Fibroblast of upper back skin (primary cell): ENCODE measurements at places on chromosomes 5 and 9.

GRCh38 chr5:1214936-1215220 lies 10.3 kb upstream of the SLC6A18 start:
- no peak for DNase-seq

GRCh38 chr5:177600508-177601018 lies 631 bp downstream of the B4GALT7 start:
- no peak for DNase-seq

DNA sequence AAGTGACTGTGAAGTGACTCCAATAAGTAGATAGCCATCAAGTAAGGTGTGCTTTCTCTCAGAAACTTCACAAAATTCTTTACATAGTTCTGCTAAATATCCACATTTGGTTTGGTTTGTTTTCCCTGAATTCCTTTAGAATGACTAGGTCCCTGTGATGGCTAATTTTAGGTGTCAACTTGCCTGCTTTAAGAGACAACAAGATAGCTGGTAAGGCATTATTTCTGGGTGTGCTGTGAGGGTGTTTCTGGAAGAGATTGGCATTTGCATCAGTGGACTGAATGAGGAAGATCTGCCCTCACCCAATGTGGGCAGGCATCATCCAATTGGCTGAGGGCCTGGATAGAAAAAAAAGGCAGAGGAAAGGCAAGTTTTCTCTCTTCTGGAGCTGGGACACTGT lies 8.3 kb upstream of the PTBP3 start:
- peak; percentile 80 for DNase-seq

DNA sequence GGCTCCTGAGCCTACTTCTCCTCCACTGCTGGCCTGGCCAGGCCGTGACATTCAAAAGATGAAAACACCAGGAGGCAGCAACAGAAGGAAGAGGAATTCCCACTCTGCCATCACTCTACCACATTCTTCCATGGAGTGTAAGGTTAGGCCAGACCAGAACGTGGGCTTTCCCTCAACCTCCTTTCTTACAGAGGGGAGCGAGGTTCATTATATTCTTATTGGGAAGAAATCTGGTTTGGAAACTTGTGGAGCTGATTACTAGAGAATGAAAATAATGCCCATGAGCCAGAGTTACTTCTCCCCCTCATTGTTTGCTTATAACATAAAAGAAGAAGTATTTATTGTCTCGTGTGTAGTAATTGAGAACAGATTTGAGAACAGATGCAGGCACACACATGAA lies 136.3 kb upstream of the BASP1 start:
- peak; percentile 51 for DNase-seq

DNA sequence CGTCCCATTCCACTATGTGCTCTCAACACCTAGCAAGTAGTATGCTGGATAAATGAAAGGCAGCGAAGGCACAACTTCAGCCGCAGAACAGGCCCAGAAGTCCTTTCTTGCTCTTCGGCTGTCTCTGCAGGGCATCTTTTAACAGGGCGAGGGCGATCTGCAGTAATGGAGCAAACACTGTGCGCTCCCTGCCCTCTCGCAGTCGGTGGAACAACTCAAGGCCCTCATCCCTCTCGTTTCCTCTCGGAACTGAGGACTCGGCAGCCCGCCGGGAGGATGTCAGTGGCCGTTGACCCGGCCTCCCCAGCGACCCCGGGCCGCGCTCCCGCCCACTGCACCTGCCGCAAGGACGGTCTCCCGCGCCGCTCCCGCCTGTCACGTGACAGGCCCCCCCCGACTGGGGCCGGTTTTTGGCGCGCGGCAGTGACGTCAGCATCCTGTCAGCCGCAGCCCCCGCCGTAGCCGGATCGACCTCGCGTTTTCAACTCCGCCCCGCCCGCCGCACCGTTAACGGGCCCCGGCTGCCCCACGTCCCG lies 1.1 kb downstream of the ZNF367 start:
- DNase-seq = peak; percentile 77

- no peak for DNase-seq
Observed at GRCh38 chr5:65779643-65780042, 57.6 kb downstream of the NLN start.

DNA sequence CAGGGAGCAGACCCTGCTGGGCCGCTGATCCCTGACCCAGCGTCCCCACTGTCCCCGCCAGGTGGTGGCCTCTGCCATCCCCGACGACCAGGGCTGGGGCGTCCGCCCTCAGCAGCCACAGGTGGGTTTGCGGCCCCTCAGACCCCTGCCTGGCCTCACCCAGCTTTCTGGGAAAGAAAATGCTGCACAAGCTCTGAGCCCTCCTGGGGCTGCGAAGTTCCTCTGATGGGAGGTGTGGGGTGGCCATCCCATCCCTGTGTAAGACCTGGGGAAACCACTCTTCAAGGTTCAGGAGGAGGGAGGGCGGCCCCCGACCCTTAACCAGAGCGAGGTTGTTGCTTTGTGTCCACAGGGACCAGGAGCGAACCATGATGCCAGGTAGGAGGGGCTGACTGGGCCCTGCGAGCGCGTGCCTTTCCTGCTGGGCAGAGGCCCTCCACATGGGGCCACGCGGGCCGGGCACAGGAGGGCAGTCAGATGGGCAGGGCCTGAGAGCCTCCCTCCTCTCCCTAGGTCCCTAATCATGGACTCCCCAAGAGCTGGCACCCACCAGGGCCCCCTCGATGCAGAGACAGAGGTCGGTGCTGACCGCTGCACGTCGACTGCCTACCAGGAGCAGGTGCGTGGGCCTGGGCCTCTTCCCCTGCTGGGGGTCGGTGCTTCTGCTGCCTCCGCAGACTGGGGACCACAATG lies 7.7 kb downstream of the NOXA1 start:
- DNase-seq = no peak

- peak; percentile 15 for DNase-seq
Observed at GRCh38 chr9:77005216-77005615, 14.2 kb upstream of the FOXB2 start.

DNA sequence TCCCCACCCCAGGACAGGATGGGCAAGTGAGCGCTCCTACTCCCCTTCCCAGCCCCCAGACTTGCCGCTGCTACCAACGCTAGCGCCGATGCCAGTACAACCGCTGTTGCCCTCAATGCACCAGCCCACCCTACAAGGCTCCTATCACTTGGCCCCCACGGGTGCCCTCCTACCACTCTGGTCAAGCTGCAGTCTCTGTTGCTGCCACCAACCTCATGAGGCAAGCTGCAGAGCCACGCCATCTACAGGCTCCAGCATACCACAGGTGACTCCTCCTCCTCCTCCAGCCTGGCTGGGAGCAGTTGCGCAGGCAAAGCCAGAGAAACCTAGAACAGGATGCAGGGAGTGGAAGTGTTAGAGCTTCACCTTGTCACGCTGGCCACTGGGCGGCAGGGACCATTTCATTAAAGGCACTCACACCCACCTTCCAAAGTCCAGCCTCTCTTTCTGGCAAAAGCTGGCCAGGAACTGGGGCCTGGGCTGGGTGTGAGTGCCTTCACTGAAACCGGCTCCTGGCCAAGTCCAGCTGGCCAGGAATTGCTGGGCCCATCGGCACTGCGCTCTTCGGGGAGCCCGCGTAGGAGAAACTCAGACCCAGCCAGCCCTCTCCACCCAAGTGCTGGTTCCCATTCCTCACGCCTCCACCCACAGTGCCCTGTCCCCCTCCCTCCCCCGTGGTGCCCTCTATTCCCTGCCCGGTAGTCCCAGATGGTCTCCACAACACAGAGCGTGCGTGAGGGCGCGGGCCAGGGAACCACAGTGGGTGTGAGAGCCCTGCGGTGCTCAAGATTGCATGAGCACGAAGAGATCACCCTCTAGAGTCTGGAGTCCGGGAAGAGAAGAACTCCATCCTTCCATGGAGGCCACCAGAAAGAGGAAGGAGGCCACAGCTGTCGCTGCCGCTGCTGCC lies 1.6 kb upstream of the PCAT7 start:
- DNase-seq = no peak

DNA sequence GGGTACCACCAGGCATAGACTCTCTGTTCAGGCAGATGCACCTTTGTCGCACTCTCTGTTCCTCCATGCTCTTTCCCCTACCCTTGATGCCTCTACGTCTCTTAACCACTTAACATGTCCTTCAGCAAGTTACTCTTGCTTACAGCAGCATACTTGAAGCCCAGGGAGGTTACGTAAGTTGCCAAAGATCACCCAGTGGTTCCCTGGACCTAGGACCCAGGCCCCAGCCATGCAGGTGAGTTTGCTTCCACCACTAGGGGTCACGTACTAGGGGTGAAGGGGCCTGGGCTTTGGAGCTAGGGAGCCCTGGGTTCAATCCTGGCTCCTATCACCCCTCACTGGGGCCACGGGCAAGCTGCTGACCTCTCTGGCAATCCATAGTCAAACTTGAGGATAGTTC lies 8.9 kb downstream of the AKNA start:
- no peak for DNase-seq

DNA sequence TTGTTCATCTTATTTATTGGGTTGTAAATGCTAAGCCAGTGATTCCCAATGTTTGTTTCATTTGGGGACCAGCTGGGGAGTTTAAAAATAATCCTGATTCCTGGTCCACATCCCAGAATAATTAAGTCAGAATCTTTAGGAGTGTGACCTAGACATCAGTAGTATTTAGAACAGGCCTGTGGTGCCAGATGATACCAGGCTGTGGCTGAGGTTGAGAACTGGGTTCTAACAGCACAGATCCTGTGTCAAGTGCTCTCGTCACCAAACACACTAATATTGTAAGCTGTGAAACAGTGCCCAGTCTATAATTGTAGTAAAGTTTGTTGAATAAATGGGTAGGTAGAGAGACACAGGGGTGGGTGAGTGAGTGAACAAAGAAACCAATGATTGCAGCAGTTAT lies 172.1 kb upstream of the PPP1R2B start:
- DNase-seq = no peak

DNA sequence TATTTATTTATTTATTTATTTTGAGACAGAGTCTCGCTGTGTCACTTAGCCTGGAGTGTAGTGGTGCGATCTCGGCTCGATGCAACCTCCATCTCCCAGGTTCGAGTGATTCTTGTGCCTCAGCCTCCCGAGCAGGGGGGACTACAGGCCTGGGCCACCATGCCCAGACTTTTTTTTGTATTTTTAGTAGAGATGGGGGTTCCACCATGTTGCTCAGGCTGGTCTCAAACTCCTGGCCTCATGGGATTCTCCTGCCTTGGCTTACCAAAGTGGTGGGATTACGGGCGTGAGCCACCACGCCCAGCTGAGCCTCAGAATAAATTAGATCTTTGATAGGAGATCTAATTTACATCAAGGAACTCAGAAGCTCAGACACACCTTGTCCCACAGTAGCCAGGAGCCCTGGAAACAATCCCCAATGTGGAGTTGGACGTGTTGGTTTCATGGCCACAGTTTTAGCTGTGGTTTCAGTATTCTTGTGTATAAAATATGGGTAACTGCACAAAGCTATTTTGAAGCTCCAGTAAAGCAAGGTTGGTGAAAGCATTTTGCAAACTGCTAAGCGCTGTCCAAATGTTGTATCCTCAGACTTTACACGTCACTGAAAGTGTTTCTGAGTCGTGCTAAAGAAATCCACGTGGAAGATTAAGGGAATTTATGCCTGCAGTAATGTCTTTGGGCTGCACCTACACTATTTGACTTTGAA lies 3.0 kb upstream of the HNRNPAB start:
- DNase-seq = peak; percentile 33

GRCh38 chr5:57778501-57779091 lies 296.0 kb upstream of the ACTBL2 start:
- no peak for DNase-seq

DNA sequence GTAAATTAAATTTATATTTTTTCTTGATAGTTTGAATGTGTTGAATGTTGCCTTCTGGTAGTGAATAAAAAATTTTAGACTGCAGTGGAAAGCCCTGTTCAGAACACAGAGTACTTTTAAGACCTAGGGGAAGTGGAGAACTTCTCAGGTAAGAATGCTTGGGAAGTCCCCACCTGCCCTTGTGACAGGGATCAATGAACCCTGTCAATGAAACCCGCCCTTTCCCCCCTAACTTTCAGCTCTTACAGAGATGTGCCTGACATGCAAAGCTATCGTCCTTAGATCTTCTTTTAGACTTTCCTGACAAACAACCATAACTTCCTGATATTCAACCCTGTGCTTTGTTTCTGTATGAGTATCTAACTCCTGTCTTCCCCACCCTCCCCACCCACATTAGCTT lies 562.7 kb downstream of the TLE4 start:
- DNase-seq = no peak

- DNase-seq = no peak
Observed at GRCh38 chr9:132193227-132194124, 31.6 kb downstream of the NTNG2 start.

- no peak for DNase-seq
Observed at GRCh38 chr9:84501587-84501986, 161.0 kb upstream of the SLC28A3 start.

GRCh38 chr9:70474413-70474812 lies 60.0 kb upstream of the KLF9 start:
- DNase-seq = no peak

DNA sequence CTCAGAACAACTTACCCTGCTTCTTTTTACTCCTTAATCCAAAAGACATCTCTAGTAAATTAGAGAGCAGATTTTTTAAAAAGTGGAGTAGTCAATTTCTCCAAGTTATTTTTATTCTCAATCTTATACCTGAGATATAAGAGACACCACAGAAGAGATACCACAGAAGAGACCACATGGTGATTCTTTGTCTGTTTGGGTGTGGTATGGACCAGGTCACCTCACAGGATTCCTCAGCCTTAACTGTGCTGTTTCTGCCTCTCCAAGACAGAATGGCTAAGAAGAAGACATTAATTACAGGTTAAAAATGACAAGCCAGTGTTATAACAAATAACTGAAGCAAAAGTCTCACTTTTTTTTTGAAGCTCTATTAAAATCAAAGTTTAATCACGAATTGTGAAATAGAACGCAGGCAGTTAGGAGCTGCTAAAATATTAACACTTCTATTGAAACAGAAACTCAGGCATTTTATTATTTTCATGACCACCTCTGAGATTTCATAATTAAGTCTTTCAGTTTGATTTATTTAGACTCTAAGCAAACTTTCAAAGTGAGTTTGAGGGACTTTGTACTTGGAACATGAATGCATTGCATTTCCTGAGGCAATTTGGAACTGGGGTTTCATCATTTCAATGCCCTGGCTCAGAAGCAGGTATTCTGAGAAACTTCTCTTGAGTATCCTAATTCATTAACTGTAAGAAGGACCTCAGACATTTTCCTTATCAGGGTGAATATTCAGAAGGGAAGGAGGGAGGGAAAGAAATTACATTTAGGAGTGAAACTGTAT lies 280.7 kb downstream of the KCTD16 start:
- peak; percentile 21 for DNase-seq

GRCh38 chr5:9197881-9198260 lies 348.0 kb downstream of the SEMA5A start:
- peak; percentile 21 for DNase-seq

DNA sequence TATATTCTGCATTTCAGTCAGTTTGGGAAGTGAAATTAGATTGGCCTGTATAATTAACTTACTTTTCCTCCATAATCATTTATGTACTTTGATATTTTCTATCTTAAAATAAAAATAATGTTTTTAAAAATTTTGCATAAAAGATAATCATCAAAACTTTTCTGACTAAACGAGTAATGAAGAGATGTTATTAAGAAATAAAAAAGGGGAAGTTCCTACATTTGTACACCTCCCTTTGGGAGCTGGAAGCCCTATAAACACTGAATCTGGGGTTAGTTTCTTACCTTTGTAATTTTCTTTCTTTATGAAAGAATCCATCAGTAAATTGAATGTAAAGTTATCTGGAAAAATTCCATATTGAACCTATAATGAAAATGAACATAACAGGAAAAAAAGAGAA lies 86.2 kb downstream of the MRPS27 start:
- no peak for DNase-seq
